ENCODE measurements at places on chromosomes 2 and 18.
A peak's percentile ranks its signal among the peaks of the same experiment; 100 is the strongest.

- DNase-seq, result no peak
Observed at GRCh38 chr2:229849073-229849472, 72.7 kb downstream of the TRIP12 start.

GRCh38 chr2:1806254-1806653, 61.9 kb upstream of the PXDN start:
- DNase-seq, result no peak

DNA sequence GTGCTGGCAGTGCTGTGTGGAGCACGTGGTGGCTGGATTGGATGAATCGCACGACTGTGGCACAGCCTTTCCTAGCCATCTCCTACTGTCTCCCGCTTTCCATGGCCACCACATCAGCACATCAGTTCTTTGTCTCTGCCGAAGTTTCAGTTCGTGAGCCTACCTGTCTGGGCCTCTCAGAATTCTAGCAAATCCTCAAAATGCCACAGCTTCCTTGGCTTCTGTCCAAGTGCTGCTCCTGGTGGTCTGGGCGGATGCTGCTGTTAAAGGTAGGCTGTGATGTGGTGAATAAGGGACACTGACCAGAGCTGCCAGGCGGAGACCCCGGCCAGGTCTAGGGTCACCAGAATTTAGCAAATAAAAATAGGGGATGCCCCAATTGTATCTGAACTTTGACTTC, 237.4 kb downstream of the LPIN1 start:
- no peak for DNase-seq

DNA sequence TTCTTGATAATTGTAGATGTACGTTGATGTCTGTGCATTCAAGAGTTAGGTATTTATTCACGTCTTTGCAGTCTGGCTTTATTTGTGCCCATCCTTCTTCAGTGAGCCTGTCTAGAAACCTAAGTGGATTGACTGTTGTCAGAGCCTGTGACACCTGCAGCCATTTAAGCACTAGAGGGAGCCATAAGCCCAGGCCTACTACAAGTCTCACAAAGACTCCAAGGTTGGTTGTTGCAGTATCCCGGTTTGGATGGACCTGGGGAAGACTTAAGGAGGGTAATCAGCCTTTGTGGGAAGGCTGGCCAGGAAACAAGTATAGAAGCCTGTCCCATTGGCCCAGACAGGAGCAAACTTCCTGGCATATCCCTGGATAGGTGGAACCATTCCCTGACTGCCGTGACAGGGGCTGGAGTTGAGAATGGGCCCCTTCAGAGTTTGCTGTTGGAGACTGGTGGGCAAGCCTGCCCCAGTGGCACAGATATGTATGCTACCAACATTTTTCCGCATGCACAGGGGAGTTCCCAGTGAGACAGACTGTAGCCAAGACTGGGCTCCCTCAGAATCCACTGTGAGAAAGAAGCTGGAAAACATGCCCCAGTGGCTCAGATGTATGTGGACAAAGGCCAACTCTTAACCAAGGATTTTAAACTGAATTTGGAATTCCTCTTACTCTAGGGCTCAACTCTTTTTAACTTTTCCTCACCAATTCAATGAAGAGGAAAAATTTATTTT, 9.3 kb upstream of the LRRC30 start:
- peak; percentile 65 for DNase-seq

DNA sequence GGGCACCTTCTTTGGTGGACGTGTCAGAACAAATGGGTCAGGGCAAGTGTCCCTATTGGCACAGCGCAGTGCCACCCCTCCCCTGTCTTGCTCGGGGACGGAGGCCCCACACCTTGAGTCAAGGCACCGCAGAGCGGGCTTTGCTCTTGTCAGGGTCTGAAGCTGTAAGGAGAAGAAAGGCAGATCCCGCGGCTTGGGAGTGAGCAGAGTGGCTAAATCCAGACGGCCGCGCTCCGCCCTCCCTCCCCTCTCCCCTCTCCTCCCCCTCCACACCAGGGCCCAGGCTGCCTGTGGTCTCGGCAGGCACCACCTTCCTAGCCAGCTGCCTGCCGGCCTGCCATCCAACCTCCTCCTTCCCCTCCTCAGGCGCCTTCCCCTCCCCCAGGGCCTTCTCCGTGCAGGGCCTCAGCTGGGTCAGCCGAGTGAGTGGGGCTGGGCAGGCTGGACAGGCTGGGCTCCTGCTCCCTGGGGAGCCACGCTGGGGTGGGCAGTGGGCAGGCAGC, 25.8 kb downstream of the SPEG start:
- peak; percentile 60 for DNase-seq

DNA sequence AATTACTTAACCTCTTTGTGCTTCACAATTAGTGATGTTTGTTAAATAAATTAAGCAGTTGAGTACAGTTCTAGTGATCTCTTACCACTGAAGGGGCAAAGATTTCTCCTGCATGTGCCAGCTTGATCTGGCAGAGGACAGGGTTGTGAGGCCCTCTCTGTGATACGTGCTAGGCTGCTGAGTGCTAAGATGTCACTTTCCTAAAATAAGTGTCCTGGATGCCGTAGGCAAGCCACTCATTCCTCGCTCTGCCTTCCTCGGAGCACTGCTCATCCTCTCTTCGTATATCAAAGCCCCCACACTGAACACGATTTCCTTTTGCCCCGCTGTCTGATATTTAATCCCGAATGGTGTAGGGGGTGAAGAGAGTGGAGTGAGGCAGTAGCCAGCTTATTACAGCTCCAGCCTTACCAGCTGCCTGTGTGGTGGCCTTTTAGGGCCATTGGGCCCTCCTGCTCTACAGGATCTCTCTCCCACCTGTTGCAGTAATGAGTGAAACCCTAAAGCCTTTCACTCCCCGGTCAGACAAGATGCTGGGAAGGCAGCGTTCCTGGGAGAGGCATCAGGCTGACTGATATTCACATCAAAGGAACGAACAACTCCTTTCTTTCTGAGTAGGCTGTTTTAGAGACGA, 40.5 kb downstream of the PTPRM start:
- no peak for DNase-seq

DNA sequence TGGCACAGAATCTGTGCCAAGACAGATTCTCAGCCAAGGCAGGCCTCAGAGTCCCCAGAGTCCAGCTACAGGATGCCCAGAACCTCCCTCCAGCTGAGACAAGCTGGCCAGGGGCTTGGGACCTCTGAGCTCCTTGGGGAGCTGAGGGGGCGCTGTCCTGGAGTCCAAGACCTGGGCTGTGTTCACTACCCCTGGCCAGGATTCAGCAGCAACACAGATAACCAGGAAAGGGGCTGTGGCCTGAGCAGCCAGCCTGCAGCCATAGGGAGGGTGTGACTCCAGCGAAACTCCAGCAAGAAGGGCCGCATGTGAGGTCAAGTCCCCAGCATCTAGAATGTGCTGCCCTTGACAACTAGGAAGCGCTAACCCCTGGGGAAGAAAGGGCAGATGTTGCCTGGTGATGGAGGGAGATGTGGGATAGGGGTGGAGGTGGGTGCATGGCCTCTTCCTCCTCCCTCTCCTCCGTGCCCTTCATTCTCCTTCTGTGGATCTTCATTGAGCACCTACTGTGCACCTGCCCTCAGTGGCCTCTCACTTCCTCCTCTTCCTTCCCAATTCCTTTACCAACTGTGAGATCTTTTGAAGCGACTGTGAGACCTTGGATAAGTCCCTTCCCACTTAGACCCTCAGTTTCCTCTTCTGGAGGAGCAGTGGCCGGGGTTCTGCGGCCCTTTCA, 7.7 kb upstream of the ARID5A start:
- no peak for DNase-seq

GRCh38 chr18:22606563-22607283, 189.0 kb upstream of the CTAGE1 start:
- DNase-seq, result no peak

GRCh38 chr18:34848156-34848555, 138.1 kb downstream of the DTNA start:
- DNase-seq, result no peak

- no peak for DNase-seq
Observed at GRCh38 chr2:131146231-131146630, 41.1 kb downstream of the PLEKHB2 start.

GRCh38 chr2:866009-866680, 84.5 kb upstream of the SNTG2 start:
- no peak for DNase-seq

DNA sequence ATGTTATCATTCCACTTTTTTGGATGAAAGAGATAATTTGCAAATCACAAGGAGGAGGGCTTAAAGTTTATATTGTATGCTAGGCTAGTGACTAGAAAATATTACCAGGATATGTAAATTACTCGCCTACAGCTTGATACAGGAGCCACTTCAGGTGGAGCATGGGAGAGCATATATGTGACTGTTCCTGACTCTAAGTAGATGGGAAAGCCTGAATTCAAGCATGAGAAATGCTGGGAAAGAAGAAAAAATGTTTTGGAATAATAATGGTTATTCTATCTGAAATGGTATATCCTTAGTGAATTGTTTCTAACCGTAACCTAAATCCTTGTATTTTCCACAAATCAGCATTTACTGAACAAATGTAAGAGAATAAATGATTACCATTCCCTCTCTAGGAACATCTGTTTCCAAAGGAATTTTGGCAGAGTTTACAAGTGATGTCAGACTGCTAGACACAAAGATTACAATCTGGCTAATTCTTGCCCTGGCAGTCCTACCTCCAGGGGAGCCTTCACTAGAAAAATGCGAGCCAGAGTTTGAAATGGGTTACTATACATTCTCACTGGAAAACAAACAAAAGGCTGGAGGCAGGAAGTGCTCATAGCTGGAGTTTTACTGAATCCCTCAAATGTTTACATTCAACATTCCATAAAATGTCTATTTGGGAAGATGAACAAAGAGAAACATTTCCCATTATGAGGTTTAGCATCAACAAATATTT, 129.4 kb upstream of the MAPRE2 start:
- peak; percentile 51 for DNase-seq

GRCh38 chr2:49240608-49241007, 86.3 kb upstream of the FSHR start:
- DNase-seq, result no peak

DNA sequence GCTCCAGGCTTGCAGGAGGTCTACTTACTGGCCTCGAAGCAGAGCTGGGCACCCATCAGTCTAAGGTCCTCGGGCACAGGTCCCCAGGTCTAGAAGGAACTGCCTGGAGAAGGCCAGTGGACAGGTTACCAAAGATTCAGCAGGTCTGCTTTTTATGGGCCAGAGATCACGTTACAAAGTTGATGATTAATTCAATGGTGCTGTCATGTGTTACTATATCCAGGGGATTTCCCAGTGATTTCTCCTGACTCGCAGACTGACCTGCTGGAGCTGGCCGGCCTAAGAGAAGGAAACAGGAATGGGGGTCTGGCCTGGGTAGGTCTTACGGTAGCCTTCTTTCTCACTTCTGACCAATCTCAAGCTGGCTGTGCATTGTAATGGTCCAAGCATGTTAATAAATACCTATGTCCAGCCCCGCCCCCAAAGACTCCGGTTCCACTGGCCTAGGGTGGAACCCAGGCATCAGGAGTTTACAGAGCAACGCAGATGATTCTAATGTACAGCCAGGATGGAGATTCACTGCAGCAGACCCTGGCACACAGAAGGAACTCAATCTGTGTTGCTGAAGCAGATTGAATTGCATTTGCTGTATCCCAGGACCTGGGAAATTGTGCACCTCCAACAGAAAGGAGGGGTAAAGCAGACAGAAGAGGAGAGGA, at the start of gene NEURL3:
NEURL3 (minus strand) TSS at position 127 of the 659 bp plus-strand sequence; CDS start at position 56, 71 bp downstream.
- DNase-seq, result no peak

- DNase-seq, result peak; percentile 40
Observed at GRCh38 chr2:214856137-214856536, 46.7 kb upstream of the BARD1 start.

- DNase-seq, result no peak
Observed at GRCh38 chr2:173249661-173250641, 104.7 kb upstream of the CDCA7 start.

DNA sequence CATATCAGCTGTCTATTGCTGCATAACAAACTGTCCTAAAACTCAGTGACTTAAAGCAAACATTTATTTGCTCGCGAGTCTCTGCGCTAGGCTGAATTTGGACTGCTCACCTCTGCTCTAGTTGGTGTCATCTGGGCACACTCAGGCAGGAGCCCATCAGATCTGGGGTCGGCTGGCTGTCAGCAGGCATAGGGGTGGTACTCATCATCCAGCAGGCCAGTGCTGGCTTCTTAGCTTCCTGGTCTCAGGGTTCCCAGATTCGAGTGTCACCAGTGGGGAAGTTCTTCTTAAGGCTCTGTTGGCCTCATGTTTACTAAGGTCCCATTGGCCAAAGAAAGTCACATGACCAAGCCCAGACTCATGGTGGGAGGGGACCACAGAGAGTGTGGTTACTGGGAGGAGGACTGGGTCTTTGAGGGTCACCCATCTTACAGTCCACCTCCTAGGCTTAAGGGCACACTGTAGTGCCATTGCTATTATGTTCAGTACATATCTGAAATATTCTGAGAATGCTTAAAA, 71.6 kb upstream of the ATG16L1 start:
- DNase-seq, result no peak

- no peak for DNase-seq
Observed at GRCh38 chr2:18474700-18475099, 85.8 kb downstream of the RDH14 start.

DNA sequence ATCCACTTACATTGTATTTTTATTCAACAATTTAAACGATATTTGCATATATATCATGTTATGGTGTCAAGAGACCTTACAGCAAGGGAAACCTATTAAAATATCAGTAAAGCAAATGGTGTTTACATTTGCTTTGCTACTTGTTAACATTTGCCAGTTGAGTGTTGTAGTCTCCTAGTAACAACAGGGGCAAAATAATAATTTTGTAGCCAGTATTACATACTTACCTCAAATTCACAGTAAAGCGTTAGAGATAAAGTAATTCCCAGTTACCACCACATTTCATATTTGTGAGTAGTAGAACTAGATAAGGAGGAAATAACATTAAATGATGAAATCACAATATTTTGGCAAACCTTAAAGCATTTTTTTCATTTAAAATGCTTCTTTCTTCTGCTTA, 71.3 kb downstream of the FASTKD2 start:
- no peak for DNase-seq

GRCh38 chr2:182038576-182038975, 52.9 kb downstream of the PPP1R1C start:
- peak; percentile 52 for DNase-seq

GRCh38 chr18:42229211-42230210, 274.5 kb downstream of the PIK3C3 start:
- DNase-seq, result no peak

DNA sequence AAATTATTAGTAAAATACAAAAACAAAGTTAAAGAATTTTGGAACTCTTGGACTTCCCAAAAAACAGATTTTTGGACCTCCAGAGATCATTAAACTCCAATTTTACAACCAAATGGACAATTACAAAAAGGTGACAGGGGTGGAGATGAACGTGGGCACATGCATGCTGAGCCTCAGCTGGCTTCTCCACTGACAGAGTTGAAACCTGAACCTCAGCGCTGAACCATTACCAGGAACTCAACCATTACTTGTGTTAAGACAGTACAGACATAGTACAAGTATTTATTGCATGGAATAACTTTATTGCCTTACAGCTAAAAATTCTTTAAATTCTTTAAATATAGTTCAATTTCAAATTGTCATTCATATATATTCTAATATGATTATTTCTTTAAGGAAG, 33.0 kb upstream of the KIDINS220 start:
- DNase-seq, result no peak

GRCh38 chr2:9697909-9698308, 67.1 kb upstream of the YWHAQ start:
- DNase-seq, result no peak

- no peak for DNase-seq
Observed at GRCh38 chr2:32506446-32506845, 121.4 kb upstream of the TTC27 start.

- no peak for DNase-seq
Observed at GRCh38 chr2:58535182-58535581, 294.1 kb upstream of the FANCL start.

- DNase-seq, result no peak
Observed at GRCh38 chr18:30132959-30133358, 909.6 kb downstream of the DSC3 start.

GRCh38 chr2:231918501-231919330, 7.5 kb downstream of the NPPC start:
- DNase-seq, result no peak
